ENCODE measurements at places on chromosomes 12 and 14. TPM values are rescaled to one million over a fixed set of nuclear protein-coding genes. Genes with fewer than 3 reads are reported as not detected.

DNA sequence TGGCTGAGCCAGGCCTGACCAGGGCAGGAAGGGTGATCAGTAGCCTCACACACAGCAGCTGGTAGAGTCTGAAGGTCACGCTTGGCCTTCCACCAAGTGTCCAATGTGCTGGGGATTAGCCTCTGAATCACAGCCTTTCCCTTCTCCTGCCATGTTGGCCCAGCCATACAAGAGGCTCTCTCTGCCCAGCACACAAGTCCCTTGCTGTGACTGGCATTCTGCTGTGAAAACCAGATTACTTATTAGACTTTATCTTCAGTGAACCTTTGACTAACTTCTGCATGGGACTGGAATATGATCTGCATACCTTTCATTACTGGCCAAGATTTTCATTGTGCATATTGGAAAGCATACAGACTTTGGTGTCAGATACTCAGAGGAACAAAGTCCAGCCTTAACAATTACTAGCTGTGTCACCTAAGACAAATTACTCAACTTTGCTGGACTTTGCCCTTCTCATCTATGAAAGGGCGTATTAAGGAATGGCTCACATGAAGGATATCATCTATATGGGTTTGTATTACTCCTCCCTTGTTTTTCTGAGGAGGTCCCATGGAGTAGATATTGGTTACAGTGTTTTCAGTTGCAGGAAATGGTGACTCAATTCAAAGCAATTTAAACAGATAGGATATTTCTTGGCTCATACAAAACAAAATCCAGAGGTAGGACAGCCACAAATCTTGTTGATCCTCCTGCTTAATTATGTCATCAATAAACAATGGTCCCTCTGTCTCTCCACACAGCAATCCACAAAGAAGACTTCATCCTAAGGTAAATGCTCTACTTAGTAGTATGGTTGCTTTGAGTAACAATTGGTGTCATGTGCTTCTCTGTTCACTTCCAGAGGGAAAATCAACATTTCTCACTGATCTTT is 99.6 kb downstream of the DYRK2 start:
- no peak for DNase-seq

GRCh38 chr14:61563162-61563511 is 132.2 kb upstream of the HIF1A start:
- DNase-seq, result no peak

DNA sequence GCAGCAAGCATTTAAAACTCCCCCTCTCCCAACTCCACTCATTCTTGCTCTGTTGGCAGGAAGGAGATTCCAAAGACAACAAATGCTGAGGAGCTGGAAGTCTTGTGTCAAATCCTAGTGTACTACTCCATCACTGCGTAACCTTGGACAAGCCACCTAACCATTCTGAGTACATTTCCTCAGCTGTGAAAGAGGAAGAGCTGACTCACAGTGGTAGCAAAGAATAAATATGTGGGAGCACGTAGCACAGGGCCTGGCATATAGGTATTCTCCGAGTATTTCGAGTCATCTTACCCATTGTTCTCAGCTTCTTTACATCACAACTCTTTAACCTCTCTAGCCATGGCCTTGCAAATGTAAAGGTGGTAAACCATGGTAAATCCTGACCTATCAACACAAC is 28.7 kb downstream of the EGLN3 start:
- DNase-seq, result no peak

- DNase-seq, result no peak
These were observed 40.2 kb downstream of the B4GALNT3 start for GRCh38 chr12:499837-500458.

DNA sequence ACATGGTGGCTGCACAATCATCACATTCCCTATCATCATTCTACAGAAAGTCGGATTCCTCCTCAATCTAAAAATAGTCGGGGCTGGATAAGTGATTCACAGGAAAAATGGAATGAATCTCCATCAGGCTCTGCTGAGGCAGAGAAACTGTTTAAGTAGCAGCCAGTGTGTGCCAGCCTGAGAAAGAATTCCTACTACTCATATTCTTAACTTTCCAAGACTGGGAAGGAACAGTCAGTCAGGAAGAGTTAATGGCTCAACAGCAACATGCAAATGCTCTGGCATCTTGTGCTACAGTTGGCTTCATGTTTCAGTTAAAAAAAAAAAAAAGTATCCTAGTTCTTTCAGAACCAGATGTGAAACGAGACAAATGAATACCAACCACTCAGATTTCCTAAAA is 187.0 kb downstream of the GRIP1 start:
- DNase-seq, result no peak

- no peak for DNase-seq
These were observed 43.1 kb downstream of the ATP2B1 start for GRCh38 chr12:89665556-89665955.

GRCh38 chr12:80708259-80708974 is 983 bp downstream of the MYF6 start:
- DNase-seq, result no peak

DNA sequence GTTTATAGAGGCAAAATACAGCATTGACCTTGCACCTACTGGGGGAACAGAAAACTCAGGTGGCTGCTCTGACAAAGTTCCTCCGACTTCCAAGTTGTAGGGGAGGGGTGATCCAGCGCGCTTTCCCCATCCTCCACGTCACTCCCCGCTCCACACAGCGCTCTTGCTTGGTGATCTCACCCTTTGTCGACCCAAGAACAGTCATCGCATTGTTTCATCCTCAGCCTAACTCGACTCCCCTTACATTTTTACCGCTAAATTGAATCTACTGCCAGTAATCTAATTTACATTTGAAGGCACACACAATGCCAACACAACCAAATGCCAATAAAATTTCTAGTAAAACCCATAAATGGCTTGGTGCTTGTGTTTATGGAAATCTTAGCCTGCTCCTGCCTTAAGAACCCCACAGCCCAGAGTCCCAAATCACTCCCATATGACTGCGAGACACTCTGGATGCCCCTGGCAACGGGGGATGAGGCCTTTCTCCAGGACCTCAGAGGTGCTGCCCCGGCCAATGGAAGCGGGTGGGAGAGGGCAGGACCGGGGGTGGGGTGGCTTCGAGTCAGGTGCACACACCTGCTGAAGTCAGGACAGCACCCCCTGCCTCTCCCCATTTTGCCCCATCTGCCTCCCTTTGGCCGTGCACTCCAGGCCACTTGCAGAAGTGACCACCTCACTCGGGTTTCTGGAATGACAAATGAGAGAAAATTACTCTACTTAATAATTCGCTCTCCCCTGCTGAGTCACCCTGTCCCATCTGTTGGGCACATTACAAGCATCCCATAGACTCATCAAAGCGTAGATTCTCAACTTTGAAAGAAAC is 98.2 kb upstream of the GSC start:
- DNase-seq, result peak; percentile 43

DNA sequence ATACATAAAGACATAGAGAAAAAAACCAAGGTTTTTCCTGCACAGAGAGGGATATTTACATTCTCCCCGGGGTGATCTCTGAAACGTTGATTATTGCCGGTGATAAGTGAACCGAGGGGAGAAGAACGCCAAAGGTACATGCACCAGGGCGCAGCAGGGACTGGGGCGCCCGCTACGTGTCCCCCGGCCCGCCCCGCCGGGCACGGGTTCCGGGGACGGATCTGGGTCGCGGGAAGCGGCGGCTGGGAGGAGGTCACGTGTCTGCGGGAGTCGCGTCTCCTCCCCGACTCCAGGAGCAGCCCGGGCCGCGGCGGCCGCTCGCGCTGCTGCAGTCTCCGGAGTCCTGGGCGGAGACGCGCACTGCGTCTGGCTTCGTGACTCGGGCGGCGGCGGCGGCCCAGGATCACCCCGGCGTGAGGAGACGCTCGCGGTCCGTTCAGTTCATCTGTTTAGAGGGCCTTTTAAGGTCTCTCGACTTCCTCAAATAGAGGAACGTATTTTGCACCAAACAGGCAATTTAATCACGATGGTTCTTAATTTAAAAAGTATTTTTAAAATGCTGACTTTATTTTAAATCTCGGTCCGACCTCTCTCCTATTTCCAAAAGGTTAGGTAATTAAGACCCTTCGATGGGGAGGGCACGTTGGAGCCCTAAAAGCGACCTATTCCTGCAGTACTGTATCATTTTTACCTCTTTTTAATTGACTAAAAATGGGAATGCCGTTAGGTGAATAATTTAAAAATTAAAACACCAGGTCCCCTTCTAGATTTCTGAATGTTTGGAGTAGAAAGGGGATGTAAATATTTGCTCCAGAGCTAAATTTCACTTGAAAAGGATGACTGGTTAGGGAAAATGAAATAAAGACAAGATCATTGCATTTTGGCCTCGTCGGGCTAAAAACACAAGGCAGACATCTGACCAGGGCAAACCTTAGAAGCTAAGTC is 1.8 kb upstream of the BHLHE41 start:
- DNase-seq, result peak; percentile 75

DNA sequence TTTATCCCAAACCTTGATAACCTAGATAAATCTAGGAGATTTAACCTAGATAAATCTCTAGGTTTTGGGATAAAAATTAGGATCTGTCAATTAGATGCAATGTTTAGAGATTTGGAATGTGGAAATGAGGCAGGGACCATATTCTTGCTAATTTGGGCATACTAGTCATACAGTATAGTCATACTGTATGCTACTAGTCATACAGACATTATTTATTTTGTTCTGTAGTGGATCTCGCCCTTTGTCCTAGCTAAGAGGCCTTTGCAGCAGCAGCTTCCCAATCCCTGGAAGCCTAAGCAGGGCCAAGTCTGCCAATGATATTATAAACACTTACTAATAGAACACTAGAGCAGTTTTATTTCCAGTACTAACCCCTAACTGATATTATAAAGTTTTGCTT is 136.4 kb downstream of the CEP128 start:
- no peak for DNase-seq

GRCh38 chr14:74401504-74402241 is 24.3 kb downstream of the SYNDIG1L start:
- no peak for DNase-seq

DNA sequence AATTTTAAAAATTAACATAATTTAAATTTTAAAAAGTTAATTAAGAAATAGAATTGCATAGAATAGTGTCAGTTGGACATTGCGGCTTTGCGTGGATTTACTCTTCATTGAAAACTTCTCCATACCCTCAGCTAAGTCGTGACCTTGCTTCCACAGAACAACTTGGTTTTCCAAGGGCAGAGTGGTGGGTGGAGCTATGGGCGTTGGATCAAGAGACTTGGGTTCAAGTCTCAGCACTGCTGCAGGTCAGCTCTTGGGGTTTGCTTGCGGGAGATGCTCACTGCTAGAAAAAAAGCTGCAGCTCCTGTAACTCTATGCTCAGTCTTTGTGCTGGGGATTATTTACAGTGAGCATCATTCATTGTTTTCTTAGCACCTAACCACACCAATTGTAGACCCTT is 133.7 kb downstream of the PRIMA1 start:
- no peak for DNase-seq

- no peak for DNase-seq
These were observed 85.4 kb upstream of the MANSC4 start for GRCh38 chr12:27865421-27865820.

- DNase-seq, result peak; percentile 5
These were observed 77.8 kb upstream of the MAX start for GRCh38 chr14:65179918-65180724.

GRCh38 chr12:114957225-114957624 is 273.2 kb upstream of the TBX3 start:
- DNase-seq, result no peak

GRCh38 chr12:43848786-43849185 is 12.9 kb downstream of the TMEM117 start:
- DNase-seq, result no peak

DNA sequence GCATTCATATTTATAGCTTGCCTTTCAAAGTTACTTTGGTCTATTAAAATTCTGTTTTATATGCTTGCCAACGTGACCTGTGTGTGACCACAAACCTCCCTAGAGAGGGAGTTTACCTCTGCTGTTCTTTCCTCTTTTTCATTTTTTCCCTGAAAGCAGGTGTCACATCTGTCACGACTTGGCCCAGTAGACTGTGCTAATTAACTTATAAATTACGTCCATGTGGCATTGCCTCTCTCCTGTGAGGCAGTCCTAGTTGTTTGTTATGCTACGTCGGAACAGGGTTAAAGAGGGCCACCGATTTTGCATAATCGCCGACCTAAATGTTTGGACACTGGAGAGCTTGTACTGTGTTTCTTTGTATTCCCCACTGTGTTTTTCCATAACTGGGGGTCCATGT is 343.9 kb upstream of the FLRT2 start:
- no peak for DNase-seq

DNA sequence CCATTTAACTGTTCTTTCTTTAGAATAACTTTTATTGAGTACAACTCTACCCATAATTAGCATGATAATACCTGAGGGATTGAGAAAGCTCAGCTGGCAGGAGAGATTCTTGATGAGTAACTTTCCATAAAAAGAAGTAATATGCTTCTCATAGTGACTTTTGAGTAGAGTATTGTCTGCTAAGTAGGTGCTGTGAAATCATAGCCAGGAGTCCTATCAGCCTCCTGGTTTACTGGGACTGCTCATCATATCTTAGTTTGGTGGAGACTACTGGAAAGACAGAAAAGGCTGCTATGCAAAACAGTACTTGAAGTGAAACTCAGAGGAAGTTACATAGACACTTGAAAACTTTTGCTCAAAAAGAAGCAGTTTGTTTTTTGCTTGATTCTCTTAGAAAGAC is 113.3 kb upstream of the ATP2B1 start:
- no peak for DNase-seq

GRCh38 chr14:85873006-85873405 is 343.1 kb downstream of the FLRT2 start:
- no peak for DNase-seq

- no peak for DNase-seq
These were observed 249.8 kb upstream of the SFSWAP start for GRCh38 chr12:131461096-131461495.

- DNase-seq, result peak; percentile 85
These were observed at the start of gene EPS8 for GRCh38 chr12:15789220-15790171. TSS of gene EPS8 (minus strand) at chr12:15789388. CDS start at chr12:15682951, 106,437 bp downstream.

Gene AKAP3
- 2.7 TPM for total RNA-seq

Gene ASCL4
- not detected for total RNA-seq

Gene LBHD2
- not detected for total RNA-seq

Gene FLRT2
- total RNA-seq, result 154 TPM

Gene P2RX7
- 2.7 TPM for total RNA-seq

Gene SPATA7
- total RNA-seq, result 131 TPM

Gene KIF21A
- total RNA-seq, result 202 TPM

Gene SIX4
- total RNA-seq, result 0.78 TPM

Gene LGR5
- not detected for total RNA-seq

Gene SMOC1
- total RNA-seq, result 18.6 TPM

Gene ARF3
- 67.5 TPM for total RNA-seq

Gene KLRF1
- total RNA-seq, result 0.47 TPM

Gene NANOG
- total RNA-seq, result not detected

Gene GLIPR1L1
- not detected for total RNA-seq
